Activated naive CD4-positive, alpha-beta T cell treated with anti-CD3 and anti-CD28 coated beads, Interleukin-2, amount 50 U/mL, for 16 hours (primary cell): ENCODE measurements at places on chromosomes 6 and 20.

DNA sequence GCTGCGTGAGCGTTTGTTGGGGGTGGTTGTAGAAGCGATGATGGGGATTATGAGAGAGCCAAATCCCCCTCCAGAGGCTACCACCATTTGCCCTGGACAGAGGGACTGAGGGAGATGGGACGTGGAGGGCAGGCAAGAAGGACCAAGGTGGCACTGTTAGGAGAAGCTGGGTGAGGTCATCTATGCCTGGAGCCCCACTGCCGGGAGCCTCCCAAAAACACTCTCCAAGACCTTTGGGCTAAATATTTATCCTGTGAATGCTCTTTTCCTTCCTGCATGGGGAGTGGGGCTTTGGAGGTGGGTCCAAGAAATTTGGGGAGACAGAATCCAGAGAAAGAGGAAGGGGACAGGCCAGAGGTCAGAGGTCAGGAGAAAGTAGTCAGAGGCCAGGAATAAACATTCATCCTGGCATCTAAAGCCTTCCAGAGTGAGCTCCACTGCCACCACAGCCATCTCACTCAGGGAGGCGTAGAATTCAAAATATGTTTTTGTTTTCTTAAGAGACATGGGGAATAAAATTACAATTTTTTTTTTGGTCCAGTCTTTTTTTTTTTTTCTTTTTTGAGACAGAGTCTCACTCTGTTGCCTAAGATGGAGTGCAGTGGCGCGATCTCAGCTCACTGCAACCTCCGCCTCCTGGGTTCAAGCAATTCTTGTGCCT, 17.8 kb upstream of the PTGIS start:
- DNase-seq: no peak

DNA sequence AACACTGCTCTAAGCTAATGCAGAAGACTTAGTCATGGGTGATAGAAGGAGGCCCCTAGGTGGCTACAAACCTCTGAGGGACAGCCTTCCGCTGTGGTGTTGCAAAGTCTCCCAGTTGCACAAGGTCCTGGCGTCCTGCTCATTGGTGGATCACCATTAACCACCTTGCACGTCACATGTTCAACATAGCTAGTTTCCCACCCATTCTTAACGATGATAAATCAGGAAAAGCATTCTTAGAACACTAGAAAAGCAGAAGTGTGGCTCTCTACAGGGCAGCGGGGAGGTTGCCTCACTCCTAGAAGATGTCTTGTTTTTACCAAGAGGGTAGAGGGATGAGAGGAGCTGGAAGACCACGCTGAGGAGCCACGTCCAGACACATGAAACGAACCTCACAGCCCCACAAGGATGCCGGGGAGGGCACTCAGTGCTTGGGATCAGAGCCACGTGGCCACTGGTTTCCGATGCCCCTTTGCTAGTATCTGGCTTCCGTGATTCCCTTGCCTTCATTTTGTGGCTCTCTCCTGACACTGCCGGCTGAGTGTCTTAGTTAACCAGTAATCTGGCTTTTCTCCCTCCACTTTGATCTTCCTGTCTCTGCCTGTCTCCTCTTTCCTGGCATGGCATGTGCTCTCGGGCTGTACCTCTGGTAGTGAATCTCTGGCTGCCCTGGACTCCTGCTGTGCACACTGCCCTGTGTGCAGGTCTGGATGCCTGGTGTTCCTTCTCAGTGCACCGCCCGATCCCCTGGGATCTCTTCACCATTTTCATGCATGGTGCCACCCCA, 91.4 kb upstream of the NEDD9 start:
- no peak for DNase-seq

DNA sequence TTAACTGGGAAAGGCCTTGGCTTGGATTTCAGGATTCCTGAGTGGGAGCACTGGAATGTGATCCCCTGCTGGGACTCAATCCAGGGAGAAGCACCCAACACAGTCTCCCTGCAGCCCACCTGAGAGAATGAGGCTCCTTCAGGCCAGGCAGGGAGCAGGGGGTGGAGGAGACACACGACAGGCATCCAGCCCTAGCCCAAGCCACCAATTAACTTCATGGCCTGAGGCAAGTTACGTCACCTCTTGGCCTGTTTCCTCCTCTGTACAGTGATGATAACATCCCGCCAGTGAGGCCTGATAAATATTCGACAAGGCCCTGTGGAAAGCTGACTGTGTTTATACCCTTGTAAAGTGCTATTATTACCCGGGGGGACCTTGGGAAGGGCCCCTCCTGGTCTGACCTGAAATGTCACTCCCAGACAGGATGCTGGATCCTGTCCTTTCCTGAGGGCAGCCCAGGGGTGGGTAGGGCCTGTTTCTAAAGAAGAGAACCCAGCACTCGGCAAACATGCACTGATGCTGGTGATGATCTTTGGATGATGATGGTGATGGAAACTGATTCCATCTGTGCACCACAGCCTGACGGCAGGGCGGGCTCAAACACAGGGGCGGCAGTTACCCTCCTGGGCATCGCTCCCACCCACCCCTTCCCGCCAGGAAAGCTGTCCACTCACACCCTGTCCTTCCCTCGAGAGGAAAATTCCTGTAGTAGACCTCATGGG, 12.4 kb downstream of the FRS3 start:
- DNase-seq: no peak

DNA sequence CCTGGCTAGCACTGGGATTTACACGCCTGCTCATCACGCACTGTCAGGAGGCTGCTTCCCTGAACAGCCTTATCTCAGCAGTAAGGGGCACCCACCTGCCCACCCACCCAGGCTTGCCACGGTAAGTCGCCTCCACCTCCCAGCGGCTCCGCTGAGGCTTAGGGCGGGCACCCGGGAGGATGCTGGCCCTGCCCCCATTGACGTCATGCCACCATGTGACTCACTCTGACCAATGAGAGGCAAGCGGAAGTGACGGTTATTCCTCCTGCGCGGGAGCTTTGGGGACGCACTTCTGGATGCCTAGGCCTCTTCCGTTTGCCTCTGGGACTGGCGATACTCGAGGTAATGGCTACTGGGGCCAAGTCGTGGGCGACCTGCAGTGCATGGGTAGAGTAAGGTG, 256.8 kb downstream of the QKI start:
- DNase-seq: no peak

DNA sequence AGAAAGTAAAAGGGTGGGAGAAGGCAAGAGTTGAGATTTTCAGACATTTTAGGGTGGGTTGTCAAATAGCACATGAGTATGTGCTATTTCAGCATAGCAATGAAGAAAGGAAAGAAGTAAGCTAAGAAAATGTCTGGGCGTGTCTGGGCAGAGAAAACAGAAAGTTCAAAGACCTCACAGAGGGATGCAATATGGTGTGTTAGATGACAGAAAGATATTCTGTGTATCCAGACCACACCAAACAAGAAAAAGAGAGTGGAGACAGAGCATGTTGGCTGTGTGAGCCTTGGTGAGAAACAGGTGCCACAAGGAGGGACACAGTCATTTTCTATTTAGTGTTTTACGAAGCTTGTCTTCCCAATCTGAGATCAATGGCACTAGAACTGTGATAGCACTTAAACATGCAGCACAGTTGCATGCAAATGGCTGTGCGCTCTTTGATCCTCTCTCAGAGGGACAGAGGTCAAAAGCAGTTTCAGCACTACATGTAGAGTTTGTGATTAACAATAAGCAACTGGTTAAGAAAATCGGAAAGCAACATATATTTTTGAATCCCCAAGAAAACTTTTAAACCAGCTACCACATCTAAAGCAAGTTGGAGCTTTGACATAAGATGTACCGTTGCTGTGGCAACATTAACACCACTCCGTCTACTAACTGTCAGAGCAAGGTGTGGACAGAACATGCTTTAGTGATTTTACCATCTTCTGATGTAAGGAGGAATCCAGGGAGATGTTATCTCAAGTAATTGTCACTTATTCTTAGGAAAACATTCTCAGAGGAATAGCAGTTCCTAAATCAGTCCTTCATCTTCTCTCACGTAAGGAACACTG, 515.5 kb upstream of the NOX3 start:
- no peak for DNase-seq

GRCh38 chr6:133312006-133312405, 70.8 kb downstream of the EYA4 start:
- no peak for DNase-seq
